ENCODE measurements at places on chromosomes 5 and 9.

DNA sequence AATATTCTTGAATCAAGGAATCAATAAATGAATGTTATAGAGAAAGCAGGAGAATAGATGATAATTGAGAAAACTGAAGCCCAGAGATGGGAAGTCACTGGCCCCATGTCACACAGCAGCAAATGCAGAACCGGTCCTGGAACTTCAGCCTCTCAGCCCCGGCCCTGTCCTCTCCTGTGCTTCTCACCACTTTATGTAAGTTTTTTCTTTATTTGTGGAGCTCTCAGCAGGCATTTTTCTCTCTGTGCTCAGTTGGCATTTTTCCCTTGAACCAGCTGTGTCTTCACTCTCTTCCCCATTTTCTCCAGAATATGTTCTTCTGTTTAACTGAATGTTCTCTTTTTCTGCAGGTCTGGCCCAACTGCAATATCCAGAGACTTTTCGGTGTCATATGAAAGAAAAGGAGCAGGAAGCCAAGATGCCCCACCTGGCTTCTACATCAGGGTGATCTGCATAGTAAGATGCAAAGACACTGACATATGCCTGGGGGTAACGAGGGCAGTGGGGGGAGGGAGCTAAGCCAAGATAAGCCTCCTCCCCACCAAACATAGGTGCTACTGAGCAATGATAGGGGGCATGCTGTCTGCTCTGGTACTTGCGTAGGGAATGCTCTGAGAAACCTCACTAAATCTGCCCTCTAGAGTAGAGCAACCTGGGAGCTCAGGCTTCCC, 12.8 kb upstream of the LCP2 start:
- no peak for DNase-seq

- peak; percentile 55 for DNase-seq
Measured at GRCh38 chr9:70747261-70747718, 332.8 kb upstream of the KLF9 start.

GRCh38 chr9:137269231-137269772, 8.2 kb upstream of the TOR4A start:
- no peak for DNase-seq

- peak; percentile 84 for DNase-seq
Measured at GRCh38 chr9:127214421-127215267, 49.9 kb upstream of the GARNL3 start.

DNA sequence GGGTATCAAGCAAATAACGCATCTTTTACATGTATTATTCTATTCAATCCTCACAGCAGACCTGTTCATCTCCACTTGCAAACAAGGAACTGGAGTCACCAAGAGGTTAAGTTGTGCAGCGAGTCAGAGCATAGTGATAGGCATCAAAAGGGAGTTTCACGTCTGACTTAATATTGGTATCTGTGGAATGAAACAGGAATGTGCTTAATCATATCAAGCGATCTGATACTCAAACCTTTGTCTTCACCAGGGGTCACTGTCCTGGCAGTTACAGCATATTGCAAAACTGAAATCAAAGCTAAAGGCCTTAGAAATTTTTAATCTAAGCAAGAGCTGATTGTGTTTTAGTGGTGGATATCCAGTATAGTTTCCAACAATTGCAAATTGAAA, 271.6 kb downstream of the PLK2 start:
- DNase-seq: no peak

DNA sequence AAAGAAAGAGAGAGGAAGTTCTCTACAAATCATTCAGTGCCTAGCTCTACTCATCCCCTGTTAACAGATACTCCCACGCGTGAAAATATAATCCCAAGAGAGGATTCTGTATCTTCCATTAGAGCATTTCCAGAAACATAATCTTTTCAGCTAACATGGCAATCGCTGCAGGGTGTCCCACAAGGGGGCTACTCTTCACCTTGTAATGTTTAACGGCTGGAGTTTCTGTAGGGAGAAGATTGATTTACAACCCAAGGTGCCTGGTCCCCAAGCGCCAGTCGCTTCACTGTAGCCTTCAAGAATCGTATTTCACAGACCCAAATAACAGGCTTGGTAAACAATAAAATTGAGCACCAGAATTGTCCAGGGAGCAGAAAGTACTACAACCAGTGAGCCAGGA, 318.7 kb downstream of the TLE1 start:
- DNase-seq: peak; percentile 86

GRCh38 chr5:179199246-179199645, 139.1 kb downstream of the ZNF354C start:
- DNase-seq: no peak

- peak; percentile 91 for DNase-seq
Measured at GRCh38 chr9:129278391-129279237, 100.6 kb upstream of the IER5L start.

DNA sequence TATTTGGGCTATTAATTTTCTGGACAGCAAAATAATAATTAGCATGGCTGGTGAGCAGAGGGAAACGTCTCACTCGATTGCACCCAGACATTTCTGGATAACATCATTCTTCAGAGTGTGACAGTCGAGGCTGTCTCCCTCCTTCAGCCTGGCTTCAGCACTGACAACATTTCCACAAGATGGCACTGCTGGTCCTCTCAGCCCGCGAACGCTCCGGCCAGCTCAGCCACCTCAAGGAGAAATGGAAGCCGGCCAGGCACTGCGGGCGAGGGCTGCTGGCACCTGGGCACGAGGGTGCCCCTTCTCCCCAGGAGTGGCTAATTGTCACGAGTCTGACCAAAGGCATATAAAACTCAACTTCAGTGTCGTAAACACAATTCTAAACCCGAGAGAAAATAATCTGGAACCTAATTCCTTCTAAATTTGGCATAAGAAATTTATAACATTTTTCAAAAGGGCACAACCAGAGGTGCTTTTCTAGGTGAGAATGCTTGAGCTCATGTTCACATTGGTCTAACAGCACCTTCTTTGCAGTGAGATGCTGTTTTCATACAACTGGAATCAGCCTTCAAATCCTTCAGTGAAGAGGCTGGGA, 65.9 kb downstream of the DAP start:
- DNase-seq: peak; percentile 86

DNA sequence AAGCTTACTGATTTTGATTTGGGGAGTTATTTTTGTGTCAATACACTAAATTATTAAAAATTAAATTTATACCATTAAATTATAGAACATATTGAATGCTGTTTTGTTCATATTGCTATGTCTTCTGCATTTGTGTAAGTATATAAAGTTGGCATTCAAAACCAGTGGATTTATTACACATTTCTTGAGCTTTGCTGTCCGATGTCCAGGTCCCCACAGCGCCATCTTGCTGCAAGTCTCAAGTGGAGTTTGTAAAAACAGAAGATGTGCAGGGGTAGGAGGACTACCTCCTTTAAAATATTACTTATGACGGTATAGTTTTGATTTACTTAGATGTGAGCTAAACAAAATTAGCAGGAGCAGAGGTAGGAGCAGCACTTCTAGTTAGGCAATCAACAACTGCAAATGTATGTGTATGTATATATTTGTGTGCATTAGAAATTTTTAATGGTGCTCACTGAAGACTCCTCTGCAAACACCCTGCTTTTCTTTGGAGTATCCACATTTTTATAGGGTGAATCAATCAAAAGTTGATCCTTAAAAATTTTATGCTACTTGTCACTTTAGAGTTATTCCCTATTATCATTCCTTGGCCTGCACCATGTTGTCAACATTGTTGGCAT, 37.4 kb downstream of the CPEB4 start:
- peak; percentile 57 for DNase-seq

- DNase-seq: no peak
Measured at GRCh38 chr5:168169791-168170190, 121.7 kb upstream of the WWC1 start.

GRCh38 chr5:137268646-137269045, 230.5 kb downstream of the SPOCK1 start:
- no peak for DNase-seq

- DNase-seq: no peak
Measured at GRCh38 chr9:131448818-131449217, 53.9 kb upstream of the POMT1 start.

DNA sequence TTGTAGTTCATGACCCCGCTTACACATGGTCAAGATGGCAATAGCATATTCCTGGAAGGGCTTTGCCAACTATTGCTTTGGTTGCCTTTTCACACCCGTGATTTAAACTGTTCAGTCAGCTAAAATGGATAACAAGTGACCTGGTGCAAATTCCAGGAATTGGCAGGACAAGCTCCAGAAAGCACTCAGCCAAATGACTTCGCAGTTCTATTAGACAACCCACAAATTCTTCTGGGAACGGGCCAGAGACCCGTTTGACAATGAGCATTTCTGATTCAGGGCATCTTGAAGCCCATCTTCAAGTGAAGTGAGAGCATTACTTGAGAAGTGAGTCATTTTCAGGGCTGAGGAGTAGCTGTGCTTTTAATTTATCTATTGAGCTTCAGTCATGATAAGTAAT, 165.0 kb downstream of the DROSHA start:
- no peak for DNase-seq

GRCh38 chr9:124514125-124514524, 6.9 kb upstream of the NR5A1 start:
- peak; percentile 18 for DNase-seq

DNA sequence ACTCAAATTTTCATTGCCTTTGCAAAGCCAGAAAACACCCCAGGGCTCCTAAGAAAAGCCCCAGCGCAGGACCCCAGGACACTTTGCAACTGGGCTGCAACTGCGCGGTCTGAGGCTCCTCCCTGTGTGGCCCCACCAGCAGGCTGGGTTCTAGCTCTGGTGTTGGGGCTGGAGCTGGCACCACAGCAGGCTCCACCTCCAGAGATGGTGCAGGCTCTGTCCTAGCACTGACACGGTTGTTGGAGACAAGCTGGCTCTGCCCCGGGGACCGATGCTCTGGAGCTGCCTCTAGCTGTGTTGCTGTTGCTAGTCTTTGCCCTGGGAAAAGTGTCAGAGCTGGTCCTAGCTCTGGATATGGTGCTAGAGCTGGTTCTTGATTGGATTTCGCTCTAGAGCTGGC, 13.6 kb downstream of the LCN10 start:
- DNase-seq: no peak

DNA sequence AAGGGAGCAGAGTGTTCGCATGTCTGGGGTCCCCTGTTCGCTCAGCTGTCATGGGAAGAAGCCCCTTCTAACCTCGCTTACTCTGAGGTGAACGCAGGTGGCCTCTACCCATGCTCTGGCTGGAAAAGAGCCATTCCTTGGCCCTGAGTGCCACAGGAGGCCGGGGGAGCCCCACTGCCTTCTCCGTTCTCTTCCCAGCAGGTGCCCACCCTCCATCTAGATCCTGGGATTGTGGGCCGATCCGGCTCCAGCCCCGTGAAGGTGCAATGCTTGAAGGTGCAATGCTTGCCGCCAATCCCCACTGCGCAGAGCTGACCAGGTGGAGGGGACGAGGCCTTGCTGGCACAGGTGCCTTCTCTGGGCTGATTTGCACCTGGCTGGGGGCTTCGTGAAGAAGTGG, 95.4 kb downstream of the MRPL36 start:
- no peak for DNase-seq

All from NCI-H69 (cell line).